ENCODE measurements at places on chromosomes 6 and 20.

DNA sequence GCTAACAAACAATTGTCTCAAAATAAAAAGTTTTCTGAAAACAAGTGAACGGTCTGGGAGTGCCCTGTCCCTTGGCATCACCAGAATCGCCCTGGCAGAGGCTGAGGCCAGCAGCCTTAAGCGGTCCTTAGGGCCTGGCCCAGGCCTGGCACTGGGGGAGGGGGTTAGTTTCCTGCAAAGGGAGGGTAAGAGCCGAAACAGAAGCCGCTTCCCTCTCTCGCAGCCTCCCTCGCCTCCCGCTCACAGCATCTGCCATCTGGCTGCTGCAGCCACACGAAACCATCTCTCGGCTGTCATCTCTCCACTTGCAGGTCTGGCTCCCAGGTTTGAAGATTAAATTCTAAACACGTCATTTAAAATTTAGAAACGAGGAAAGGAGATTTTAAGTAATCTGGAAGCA is 31.5 kb downstream of the PMEPA1 start:
- DNase-seq = no peak

- no peak for DNase-seq
These were observed 106.4 kb downstream of the PPP1R14C start for GRCh38 chr6:150249261-150249660.

DNA sequence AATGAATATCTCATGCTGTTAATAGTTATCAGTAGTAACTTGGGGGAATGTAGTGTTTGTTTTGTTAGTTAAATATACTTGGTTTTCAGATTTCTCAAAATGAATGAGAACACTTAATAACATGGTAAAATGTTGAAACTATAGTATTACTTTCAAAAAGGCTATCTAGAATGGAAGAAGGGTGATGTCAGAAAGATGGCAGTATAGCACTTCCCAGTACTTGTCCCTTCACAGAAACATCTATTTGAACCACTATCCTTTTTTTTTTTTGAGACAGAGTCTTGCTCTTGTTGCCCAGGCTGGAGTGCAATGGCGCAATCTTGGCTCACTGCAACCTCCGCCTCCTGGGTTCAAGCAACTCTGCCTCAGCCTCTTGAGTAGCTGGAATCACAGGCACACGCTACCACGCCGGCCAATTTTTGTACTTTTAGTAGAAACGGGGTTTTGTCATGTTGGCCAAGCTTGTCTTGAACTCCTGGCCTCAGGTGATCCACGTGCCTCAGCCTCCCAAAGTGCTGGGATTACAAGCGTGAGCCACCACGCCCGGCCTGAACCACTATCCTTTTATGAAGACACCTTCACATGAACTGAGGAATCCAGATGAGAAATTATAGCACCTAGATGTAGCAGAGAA is 4.7 kb upstream of the ECHDC1 start:
- no peak for DNase-seq

- DNase-seq = no peak
These were observed 148.3 kb upstream of the NRSN1 start for GRCh38 chr6:23977706-23978105.

DNA sequence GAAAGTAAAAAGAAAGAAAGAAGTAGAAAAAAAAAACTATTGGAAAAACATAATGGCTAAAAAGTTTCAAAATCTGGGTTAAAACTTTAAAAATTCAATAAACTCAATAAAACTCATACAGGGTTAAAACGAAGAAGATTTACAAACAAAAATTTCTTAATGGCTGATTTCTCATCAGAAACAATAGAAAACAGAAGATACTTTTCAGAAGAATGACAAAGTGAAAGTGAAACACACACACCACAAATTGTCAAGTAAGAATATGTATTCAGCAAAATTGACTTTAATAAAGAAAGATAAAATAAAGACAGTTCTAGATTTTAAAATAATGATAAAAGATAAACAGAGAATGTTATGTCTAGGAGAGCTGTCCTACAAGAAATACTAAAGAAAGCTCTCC is 618.9 kb upstream of the GJE1 start:
- DNase-seq = no peak

GRCh38 chr20:15889514-15890256 is 683.6 kb downstream of the KIF16B start:
- no peak for DNase-seq

GRCh38 chr20:5928836-5929715 is 21.3 kb downstream of the TRMT6 start:
- no peak for DNase-seq

- no peak for DNase-seq
These were observed 11.6 kb upstream of the STX16 start for GRCh38 chr20:58639182-58640146.

DNA sequence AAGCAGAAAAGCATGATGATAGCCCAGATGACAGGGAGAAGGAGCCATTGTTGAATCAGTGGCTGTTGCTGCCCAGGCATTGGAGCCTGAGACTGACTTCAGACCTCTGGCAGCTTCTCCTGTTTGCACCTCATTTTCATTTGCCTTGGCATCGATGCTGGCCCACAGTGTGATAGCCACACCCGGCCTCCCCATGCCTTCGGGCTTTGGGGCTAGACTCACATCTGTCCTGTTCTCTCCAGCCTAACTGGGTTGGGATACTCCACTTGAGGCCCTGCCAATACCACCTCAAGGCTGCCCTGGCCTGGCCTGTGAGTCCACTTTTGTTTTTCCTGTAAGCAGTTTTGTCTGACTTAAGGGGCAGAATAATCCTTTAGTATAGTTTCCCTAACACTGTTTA is 140.4 kb downstream of the UST start:
- DNase-seq = no peak

GRCh38 chr6:166415833-166416347 is 33.1 kb upstream of the MPC1 start:
- DNase-seq = no peak

GRCh38 chr6:91705646-91706045 is 1118.8 kb upstream of the MAP3K7 start:
- no peak for DNase-seq

GRCh38 chr6:3640868-3641267 is 110.6 kb downstream of the PXDC1 start:
- no peak for DNase-seq

GRCh38 chr20:50037123-50037522 is 54.3 kb downstream of the SNAI1 start:
- DNase-seq = no peak

- DNase-seq = no peak
These were observed 238.5 kb upstream of the RAB32 start for GRCh38 chr6:146305092-146305491.

- DNase-seq = peak; percentile 66
These were observed 108.2 kb downstream of the HFE start for GRCh38 chr6:26195376-26195923.

- DNase-seq = no peak
These were observed 1199.8 kb upstream of the GJE1 start for GRCh38 chr6:140932909-140933308.

DNA sequence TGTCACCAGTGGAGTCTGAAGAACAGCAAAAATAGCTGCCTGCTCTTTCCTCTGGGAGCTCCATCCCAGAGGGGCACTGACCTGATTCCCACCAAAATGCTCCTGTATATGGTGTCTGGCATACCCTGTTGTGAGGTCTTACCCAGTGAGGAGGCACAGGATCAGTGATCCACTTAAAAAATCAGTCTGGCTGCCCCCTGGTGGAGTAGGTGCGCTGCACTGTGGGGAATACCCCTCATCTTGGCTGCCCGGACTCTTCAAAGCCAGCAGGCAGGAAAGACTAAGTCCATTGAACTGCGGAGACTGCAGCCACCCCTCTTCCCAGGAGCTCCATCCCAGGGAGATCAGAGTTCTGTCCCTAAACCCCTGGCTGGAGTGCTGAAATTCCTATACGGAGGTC is 230.9 kb upstream of the HTR1E start:
- peak; percentile 39 for DNase-seq

GRCh38 chr6:53216301-53216700 is 67.7 kb upstream of the GCM1 start:
- DNase-seq = no peak

DNA sequence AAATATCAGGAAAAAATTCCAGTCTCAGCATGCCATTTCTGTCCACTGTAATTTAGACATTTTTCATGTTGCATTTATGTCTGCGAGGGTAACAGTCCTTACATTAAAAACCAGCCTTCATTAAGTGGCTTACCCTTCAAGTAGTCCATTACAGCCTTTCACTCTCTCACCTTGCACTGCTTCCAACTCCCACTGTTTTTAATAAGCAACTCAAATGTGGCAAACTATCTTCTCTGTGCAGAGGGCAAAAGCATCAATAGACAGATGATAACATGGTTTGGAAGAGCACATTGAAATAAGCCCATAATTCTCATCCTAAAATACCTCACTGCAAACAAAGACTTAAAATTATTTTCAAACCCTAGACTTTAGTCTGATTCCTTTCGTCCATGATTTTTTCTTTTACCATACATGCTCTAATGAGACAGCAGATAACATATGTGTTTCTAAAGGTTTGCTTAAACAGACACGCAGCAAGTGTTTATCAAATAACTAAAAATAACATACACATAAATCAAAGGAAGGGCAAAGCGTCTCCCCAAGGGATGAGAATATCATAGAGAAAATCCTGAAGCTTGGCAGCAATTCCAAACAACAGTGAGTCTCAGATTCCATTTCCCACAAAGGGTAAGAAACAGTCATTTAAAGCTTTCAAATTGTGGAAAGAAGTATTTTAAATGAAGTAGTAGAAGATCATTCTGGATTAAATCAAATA is 130.4 kb downstream of the PTPRK start:
- DNase-seq = no peak

GRCh38 chr6:24497254-24497970 is 2.6 kb downstream of the ALDH5A1 start:
- DNase-seq = no peak

DNA sequence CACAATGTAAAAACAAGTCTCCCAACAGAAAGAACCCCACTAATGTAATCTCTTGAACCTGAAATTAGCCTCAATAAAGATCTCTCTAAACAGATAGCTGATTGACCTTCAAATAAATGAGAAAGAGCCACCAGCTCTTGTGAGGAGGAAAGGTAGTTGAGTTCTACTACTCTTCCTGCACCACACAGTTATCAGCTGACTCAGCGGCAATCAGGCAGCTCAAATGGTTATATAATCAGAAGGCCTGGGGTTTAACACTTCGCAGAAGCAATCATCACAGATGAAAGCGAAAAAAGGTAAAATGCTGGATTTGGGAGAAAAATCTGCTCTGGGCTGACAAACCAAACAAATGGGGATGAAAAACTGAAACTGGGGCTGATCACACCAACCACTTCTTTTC is 91.8 kb downstream of the CHD6 start:
- DNase-seq = no peak

DNA sequence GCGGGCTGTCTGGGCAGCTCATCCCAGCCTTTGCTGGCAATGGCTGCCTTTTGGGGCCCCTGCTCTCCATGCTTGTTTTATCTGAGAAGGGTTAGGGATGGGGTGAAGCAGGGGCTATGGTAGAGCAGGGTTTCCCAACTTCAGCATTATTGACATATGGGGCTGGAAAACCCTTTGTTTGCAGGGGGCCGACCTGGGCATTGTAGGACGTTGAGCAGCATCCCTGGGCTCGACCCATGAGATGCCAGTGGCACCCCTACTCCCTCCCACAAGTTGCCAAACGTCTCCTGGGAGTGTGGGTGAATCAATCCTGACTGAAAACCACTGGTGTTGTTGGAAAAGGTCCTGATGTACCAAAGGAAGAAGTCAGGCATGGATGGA is 56.9 kb downstream of the KCNK5 start:
- DNase-seq = no peak

GRCh38 chr6:41093729-41094128 is 21.0 kb downstream of the NFYA start:
- DNase-seq = no peak

GRCh38 chr20:2585811-2586210 is 49.4 kb downstream of the TMC2 start:
- no peak for DNase-seq

DNA sequence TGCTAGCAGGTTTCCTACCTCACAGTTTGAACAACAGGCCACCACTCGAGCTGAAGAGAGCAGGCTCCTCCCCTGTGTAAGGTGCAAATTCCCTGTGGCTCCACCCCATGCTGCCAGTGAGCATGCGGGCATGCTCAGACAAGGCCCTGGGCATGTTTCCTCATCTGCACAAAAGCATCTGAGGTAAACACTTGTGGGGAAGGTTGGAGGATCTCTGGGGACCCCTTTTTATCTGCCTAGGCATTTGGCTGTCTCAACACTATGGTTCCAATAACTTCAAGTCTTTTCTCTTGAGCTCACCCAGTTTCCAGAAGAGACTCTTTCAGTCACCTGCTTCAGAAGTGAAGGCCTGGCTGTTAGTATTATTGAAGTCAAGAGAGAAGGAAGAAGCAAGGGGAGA is 9.4 kb downstream of the C6orf58 start:
- DNase-seq = no peak

- no peak for DNase-seq
These were observed 12.7 kb downstream of the SPDEF start for GRCh38 chr6:34543421-34543820.

GRCh38 chr6:93575495-93576267 is 156.3 kb upstream of the EPHA7 start:
- no peak for DNase-seq

DNA sequence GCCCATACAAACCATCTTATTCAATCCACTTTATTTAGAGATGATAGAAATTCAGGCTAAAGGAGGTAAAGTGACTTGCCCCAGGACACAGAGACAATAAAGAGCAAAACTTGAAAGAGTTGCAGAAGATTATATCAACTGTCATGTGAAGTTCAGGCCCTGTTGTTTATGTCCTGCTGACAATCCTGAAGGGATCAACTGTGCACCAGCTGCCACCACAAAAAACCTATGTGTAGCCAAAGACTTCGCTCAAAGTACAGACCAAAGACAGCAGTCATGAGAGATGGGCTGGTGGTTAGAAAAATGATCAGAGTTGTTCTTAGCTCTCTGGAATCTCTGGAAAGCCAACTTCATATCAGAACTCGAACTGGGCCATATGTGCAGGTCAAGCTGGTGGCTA is 16.0 kb upstream of the CITED2 start:
- no peak for DNase-seq

- peak; percentile 28 for DNase-seq
These were observed 3.4 kb downstream of the COL9A1 start for GRCh38 chr6:70299456-70299855.
